ENCODE measurements at places on chromosomes 7 and 10.

GRCh38 chr10:73814896-73815718 lies 3.7 kb upstream of the NDST2 start:
- DNase-seq: no peak

DNA sequence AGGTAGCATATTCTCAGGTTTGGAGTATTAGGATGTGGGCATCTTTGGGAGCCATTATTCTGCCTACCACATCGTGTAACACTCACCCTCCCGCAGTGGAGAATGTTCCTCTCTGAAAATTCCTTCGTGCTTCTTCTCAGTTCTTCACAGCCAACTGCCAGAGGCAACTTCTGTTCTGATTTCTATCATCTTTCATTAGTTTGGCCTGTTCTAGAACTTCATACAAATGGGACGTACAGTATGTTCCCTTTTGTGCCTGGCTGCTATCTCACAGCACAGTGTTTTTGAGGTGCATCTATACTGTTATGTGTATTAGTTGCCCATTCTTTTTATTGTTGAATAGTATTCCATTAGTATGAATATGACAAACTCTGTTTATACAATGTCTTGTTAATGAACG lies 8.9 kb upstream of the SLC26A3 start:
- DNase-seq: no peak

- DNase-seq: no peak
Measured at GRCh38 chr10:122464250-122464510, 2.8 kb downstream of the HTRA1 start.

DNA sequence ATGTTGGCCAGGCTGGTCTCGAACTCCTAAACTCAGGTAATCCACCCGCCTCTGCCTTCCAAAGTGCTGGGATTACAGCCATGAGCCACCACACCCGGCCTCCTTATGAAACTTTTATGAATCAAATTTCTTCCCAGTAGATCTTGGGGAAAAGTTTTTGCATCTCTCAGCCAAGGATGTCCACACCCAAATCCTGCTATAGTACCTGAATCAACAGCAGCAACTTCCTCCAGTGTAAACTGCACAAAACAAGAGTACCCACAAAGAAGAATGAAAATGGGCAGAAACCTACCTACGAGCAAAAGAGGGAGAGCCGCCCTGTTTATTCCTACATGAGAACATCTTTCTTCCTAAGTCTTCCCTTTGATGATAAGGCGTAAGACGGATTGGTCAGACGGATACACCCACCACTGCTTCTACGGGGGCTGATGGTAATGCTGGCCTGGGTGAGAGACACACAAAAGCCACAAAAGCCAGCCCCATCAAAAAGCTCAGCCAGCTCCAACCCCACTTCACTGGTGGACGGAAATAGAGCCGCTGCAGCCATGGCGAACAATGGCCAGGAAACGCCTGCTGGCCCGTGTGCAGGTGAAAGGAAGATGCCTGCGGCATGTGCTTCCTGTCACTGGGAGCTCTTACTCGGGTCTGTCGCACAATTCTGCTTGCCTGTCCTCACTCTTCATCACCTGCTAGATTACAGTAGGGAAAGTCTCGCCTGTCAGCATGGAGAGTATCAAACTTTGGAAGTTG lies 10.4 kb downstream of the JCAD start:
- DNase-seq: no peak

DNA sequence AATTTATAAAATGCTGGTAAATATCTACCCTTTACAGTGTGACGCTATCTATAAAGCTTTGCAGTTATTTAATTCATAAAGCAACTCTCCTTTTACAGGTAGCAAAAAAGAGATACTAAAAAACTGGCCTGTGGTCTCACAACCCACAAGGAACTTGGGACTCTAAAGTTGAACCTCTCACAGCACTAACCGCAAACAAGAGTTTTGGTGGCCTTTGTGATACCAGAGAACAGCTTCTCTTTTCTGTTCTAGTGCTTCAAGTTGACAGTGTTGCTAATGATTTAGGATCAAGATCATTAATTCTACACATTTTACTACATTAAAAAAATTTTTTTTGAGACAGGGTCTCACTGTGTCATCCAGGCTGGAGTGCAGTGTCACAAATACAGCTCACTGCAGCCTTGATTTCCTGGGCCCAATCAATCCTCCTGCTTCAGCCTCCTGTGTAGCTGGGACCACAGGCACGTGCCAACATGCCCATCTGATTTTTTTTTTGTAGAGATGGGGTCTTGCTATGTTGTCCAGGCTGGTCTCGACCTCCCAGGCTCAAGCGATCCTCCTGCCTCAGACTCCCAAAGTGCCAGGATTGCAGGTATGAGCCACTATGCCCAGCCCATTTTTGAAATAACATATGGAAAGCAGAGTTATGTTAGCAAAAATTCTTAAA lies 56.0 kb upstream of the ST8SIA6 start:
- DNase-seq: no peak

GRCh38 chr7:99079104-99079503 lies 64.8 kb downstream of the SMURF1 start:
- no peak for DNase-seq

GRCh38 chr7:152866791-152867501 lies 107.4 kb downstream of the ACTR3B start:
- no peak for DNase-seq

GRCh38 chr7:128021366-128021765 lies 9.9 kb downstream of the LRRC4 start:
- DNase-seq: no peak

DNA sequence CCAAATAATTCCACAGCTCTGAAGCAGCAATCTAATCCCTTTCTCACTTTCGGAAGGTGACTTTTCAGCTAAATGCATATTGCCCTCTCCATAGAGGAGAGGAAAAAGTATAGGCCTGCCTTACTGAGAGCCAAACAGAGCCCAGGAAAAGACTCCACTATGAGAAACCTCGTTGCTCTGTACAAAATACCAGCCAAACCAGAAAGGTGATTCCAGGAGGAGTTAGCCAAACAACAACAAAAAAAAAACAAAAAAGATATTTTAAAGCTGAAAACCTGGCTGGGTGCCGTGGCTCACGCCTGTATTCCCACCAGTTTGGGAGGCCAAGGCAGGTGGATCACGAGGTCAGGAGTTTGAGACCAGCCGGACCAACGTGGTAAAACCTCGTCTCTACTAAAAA lies 70.5 kb downstream of the HOXA1 start:
- no peak for DNase-seq

Data from stimulated activated CD4-positive, alpha-beta T cell treated with anti-CD3 and anti-CD28 coated beads, TNF-alpha, amount 100 ng/mL, for 1 hour (primary cell).